ENCODE measurements at places on chromosomes 16 and 17.

- DNase-seq = no peak
These were observed 959 bp upstream of the SPPL2C start for GRCh38 chr17:45843722-45844121.

DNA sequence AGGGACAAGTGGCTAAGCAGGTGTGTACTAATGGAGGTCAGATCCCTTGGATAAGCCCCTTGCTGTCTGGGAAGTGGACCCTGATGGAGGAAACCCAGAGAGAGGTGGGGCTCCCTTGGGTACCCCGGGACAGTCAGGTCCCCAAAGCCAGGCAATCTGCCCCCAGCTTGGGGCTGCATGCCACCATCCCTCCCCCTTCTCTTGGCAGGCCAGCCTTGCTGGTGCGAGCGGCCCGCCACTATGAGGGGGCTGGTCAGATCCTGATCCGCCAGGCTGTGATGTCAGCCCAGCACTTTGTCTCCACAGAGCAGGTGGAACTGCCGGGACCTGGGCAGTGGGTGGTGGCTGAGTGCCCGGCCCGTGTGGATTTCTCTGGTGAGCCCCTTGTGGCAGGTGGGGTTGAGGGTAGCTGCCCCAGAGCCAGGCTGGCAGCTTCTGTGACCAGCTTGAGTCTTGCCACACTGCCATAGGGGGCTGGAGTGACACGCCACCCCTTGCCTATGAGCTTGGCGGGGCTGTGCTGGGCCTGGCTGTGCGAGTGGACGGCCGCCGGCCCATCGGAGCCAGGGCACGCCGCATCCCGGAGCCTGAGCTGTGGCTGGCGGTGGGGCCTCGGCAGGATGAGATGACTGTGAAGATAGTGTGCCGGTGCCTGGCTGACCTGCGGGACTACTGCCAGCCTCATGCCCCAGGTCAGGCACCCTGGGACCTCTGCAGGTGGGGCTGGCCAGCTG lies 20.1 kb downstream of the FCSK start:
- no peak for DNase-seq

GRCh38 chr17:29615492-29616299 lies 7.0 kb downstream of the CORO6 start:
- DNase-seq = peak; percentile 89

- DNase-seq = no peak
These were observed 826.9 kb upstream of the CDH8 start for GRCh38 chr16:62863139-62863538.

GRCh38 chr17:77444984-77445759 lies 304.4 kb downstream of the SEC14L1 start:
- DNase-seq = peak; percentile 86

GRCh38 chr17:65690626-65691310 lies 129.3 kb upstream of the AXIN2 start:
- DNase-seq = no peak

- no peak for DNase-seq
These were observed 19.4 kb upstream of the DLX4 start for GRCh38 chr17:49949634-49950033.

- no peak for DNase-seq
These were observed 7.9 kb downstream of the ELMO3 start for GRCh38 chr16:67206838-67207248.

DNA sequence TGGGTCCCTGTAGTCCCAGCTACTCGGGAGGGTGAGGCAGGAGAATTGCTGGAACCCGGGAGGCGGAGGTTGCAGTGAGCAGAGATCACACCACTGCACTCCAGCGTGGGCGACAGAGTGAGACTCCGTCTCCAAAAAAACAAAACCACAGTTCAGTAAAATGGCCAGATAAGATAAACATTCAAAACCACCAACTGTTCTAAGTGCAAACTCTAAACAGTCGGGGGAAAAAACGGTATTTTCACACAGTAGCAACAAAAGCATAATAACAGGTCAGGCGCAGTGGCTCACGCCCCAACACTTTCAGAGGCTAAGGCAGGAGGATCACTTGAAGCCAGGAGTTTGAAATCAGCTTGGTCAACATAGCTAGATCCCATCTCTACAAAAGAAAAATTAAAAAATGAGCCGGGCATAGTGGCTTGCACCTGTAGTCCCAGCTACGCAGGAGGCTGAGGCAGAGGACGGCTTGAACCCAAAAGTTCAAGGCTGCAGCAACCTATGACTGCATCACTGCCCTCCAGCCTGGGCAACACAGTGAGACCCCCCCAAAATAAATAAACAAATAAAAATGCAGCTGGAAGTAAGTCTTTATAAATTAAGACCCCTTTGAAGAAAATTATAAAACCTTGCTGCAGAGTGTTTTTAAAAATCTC lies 10.8 kb upstream of the HASPIN start:
- peak; percentile 20 for DNase-seq

DNA sequence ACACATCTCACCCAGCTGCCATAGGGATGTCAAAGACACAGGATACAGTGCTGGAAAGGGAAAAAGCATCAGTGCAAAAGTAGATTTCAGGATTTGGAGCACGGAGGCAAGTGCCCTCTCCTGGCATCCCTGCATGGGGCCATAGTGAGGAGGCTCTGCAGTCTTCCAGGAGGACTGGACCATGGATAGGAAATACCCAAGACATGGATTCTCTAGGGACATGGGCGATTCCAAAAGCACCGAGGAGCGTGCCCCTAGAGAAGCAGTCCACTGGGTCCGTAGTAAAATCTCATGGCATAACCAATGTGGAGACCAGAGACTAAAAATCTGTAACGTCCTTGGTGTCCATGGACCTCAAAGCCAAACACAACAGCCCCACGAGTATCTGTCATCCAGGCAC lies 818.2 kb downstream of the KCNJ18 start:
- no peak for DNase-seq

DNA sequence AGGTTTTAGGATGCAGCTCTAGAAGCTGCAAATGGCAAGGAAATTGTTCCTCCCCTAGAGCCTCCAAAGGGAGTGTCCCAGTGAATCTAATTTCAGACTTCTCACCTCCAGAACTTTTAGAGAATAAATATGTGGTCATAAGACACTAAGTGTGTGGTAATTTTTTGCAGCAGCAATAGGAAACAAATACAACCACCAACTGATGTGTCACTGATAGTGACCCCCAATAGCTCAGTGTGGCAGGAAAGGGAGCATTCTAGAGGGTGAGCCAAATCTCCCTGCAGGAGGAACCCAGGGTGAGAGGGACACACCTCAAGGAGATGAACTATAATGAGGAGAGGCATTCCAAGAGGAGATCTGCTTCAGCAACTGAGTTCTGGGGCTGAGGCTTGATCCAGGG lies 4.1 kb downstream of the CCL4L2 start:
- no peak for DNase-seq

DNA sequence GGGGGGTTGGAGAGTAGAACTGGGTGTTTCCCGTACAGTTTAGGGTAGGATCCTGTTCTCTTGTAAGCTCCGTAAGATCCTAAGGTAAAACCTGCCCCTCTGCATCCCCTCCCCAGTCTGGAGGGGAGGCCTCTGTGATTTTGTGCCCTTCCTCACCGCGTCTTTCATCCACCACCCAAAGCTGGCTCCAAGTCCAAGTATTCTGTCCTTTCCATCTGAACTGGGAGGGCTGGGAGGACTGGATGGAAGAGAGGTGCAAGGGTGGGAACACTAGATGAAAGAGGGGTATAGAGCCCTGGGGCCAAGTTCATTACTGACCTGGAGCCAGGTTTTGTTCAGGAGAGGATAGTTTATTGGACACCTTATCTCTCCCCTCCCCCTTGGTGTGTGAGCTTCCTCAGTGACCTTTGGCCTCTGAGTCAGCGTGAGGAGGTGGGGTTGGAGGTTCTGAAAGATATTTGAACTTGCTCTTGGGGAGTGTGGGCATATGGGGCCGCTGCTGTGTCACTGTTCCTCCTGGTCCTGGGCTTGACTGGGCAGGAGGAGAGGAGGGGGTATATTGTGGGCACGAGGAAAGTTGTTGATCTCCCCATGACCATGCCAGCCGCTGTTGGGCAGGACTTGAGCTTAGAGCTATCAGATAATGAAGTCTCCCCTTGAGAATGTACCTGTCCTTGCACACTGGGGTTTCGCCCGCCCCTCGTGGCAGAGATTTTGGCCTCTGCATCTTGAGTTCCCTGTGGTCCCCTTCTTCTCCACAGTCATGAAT lies 1.6 kb downstream of the LASP1 start:
- peak; percentile 72 for DNase-seq

- DNase-seq = no peak
These were observed 13.9 kb downstream of the TOP3A start for GRCh38 chr17:18300725-18301480.

GRCh38 chr17:63395075-63395805 lies 50.9 kb downstream of the CYB561 start:
- DNase-seq = no peak

DNA sequence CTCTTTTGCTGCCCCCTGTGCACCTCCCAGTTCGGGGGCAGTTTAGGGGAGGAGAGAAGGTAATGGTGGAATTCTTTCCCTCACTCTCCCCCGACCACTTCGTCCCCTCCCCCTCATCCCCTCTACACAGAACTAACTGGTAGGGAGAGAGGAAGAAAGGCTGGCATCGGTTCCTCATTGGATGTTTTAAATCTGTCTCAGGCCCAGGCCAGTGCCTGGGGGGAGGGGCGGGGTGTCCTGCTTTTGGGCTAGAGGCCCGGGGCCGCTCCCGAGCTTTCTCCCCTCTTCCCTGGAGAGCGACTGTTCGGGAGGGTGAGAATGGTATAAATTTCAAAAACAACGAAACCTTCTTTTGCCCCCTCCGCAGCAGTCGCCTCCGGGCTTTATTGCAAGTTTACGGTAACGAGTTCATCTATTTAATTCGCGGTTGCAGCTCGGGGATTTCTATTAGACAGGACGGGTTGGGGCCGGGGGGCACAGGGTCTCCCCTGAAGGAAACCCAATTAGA lies at the start of gene PRAC2:
Gene PRAC2 (plus strand): TSS at position 271 of the 508 bp plus-strand sequence. CDS start 1,226 bp downstream, outside the sequence.
- DNase-seq = no peak
